ENCODE measurements at places on chromosomes 13 and 19. TPM values are rescaled to one million over a fixed set of nuclear protein-coding genes. Genes with fewer than 3 reads are reported as not detected.

The METTL21C gene
- not detected for total RNA-seq

DNA sequence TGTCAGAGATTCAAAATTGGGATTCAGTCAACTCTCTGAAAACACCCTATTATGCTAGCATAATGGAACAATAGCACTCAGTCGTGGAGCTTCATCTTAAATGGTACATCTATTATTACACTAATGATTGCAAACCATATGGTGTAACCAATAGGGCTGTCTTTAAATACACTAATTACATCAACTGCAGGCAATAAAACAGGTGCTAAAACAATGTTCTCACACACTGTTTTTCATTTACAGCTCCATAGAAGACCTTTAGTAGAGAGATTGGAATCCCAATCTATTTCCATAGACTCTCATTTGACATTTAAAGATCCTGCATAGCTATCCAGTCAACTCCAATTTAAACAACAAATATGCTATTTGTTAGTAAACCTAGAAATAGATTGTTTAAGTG is 1917.4 kb downstream of the OLFM4 start:
- no peaks in the 10 kb centered on the region for H3K27me3 ChIP-seq
- H3K4me1 ChIP-seq: no peaks in the 10 kb centered on the region
- no peak overlapping the region for H3K4me3 ChIP-seq
- DNase-seq: no peak
- H3K36me3 ChIP-seq: no peaks in the 10 kb centered on the region

- H3K27ac ChIP-seq: no peak overlapping the region
- H3K36me3 ChIP-seq: no peaks in the 10 kb centered on the region
- no peak for DNase-seq
- no peaks in the 10 kb centered on the region for H3K27me3 ChIP-seq
Observed at GRCh38 chr13:100115693-100116254, 26.9 kb downstream of the PCCA start.

GRCh38 chr13:23993680-23993985 is 96.3 kb upstream of the C1QTNF9B start:
- no peaks in the 10 kb centered on the region for H3K27me3 ChIP-seq
- no peaks in the 10 kb centered on the region for H3K36me3 ChIP-seq
- no peak for DNase-seq
- H3K4me1 ChIP-seq: no peaks in the 10 kb centered on the region

- H3K4me3 ChIP-seq: no peak overlapping the region
- H3K4me1 ChIP-seq: no peaks in the 10 kb centered on the region
- no peaks in the 10 kb centered on the region for H3K27me3 ChIP-seq
- no peak for DNase-seq
- no peaks in the 10 kb centered on the region for H3K36me3 ChIP-seq
Observed at GRCh38 chr13:99545361-99545760, 44.1 kb downstream of the TM9SF2 start.

Data from colonic mucosa (tissue), 4 donors.